ENCODE measurements at places on chromosomes 13 and 19.
A peak's percentile ranks its signal among the peaks of the same experiment; 100 is the strongest.

DNA sequence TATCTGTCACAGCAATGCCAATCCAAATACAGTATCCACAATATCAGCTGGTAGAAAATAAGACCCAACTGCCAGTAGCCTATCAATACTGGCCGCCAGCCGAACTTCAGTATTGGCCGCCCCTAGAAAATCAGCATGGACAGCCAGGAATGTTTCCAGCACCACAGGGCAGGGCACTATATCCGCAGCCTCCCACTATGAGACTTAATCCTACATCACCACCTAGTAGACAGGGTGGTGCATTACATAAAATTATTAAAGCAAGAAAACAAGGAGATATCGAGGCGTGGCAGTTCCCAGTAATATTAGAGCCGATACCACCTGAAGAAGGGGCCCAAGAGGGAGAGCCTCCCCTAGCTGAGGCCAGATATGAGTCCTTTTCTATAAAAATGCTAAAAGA, 111.3 kb downstream of the ZNF486 start:
- DNase-seq: no peak

DNA sequence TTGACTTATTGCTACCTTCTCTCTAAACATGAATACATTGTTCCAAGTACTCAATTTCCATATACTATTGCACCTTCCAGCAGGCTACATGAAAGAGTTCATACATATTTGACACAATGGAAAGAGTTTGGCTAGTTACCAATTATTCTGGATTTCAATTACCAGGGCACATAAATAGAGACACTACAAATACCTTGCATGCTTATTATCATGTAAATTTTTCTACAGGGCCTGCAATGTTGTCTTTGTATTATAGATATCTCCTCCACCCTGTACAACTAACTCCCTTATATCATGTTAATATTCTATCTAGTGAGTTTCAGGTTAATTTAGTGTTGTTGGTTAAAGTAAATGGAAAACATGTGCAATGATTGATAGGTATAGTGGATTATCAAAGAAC, 540.7 kb upstream of the SLITRK5 start:
- no peak for DNase-seq

- DNase-seq: peak; percentile 45
Measured at GRCh38 chr19:33647146-33647545, 25.4 kb downstream of the CHST8 start.

DNA sequence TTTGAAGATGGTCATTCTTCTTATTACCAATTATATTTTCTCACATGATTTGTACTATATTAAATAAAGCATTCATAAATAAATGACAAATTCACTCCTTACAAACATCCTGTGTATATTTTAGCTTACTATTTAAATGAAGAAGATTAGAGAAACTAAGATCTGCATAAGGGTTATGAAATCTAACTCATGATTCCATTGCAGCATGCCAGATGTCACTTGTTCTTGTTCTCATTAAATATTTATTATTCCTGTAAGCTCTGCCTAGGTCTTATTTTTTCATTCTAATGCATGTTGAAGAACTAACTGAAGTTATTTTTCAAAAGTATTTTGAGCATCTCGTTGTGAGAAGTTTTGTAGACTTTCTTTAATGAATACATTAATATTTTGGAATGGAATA, 18.3 kb downstream of the NUP58 start:
- no peak for DNase-seq

DNA sequence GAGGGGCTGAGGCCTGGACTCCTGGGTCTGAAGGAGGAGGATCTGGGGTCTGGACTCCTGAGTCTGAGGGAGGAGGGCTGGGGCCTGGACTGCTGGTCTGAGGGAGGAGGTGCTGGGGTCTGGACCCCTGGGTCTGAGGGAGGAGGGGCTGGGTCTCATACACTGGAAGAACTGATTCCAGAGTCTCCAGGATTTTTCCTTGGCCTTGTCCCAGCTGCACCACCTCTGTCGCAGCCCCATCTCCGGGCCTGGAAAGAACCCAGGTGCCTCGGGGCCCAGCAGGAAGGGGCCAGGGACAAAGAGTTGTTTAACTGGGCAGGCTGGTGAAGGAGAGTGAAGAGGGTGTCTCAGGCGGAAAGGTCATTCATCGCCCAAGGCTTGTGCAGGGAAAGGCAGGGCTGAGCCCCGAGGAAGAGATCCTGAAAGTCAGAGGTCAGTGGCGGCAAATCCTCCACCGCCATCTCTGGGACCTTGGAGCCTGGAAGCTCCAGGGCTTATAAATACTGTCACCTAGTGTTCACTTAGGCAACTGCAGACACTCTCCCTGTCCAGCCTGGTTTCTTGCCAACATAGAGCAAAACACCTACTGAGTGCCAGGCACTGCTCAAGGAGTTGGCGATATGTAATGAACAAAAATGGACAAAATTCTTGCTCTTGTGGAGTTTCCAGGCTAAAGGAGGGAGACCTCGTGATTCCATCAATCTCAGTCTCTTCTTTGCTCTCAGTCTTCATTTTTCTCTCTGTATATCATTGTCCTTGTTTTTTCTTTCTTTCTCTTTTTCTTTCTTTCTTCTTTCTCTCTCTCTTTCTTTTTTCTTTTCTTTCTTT, 4.4 kb upstream of the KCNN4 start:
- no peak for DNase-seq

Data from mesenteric fat pad (tissue), 1 donor.